ENCODE measurements at places on chromosomes 1 and 21.

DNA sequence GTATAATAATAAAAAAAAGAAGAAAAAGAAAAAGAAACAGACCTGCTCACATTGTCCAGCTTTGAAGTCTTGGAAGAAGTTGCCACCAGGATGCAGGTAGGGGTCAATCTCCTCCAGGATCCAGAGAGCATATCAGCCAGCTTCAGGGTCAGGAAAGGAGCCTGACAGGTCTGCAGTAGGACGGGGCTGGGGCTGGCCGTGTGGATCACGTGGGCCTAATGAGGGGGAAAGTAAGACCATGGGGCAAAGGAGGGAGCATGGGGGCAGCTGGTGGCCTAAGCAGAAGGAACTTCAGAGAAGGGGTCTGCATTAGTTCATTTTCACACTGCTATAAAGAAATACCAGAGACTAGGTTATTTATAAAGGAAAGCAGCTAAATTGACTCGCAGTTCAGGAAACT lies 19.3 kb upstream of the SMYD3 start:
- no peak for DNase-seq

DNA sequence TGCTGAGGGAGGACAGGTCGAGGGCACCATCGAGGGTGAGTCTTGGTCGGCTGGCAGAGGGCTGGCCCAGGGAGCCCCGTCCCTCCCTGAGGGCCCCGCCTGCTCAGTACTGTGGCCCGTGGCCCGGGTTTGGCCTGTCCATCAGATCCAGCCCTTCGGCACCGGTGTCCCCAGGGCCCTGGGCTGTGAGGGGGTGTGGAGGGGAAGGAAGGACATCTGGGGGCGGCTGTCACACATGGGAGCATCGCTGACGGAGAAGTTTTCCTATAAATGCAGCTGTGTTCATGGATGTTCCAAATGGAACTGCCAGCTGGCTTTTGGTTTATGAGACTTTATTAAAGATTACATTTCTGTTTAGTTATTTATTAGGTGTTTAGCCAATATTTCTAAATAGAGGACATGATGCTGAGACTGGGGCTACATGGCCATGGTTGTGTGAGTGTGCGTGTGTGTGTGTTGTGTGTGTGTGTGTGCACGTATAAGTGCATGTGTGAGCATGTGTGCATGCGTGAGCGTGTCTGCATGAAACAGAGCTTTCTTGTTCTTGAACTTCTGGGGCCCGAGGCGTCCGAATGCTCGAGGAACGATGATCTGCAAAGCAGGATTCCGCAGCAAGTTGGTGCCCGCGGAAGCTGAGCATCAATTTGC lies 54.3 kb downstream of the SLX9 start:
- no peak for DNase-seq

- no peak for DNase-seq
Observed at GRCh38 chr1:230387296-230387695, 38.8 kb downstream of the PGBD5 start.

GRCh38 chr21:41778930-41779600 lies 12.2 kb upstream of the RIPK4 start:
- DNase-seq, result no peak

- no peak for DNase-seq
Observed at GRCh38 chr1:24104854-24105253, 7.1 kb downstream of the MYOM3 start.
